ENCODE measurements at places on chromosomes 3 and 15.

DNA sequence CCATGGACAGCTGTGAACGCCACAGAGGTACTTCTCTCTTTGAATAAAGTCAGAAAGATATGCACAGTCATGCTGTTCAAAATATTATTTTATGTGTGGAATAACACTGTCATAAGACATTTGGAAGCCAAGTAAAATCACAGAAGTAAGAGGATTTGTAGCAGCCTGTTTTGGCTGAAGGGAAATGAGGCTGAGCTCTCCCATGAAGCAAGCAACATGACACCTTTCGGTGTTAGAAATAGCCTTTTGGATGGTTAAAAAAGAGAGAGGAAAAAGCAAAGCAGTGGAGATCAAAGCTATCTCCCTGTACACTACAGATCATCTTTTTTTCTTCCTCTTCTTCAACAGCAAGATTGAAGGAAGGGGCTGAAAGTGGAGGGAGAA lies 755.3 kb downstream of the ROBO1 start:
- DNase-seq = no peak

- DNase-seq = no peak
Observed at GRCh38 chr3:112682361-112682760, 41.4 kb upstream of the CCDC80 start.

GRCh38 chr15:65833501-65834205 lies 35.6 kb upstream of the RAB11A start:
- no peak for DNase-seq

GRCh38 chr3:188034989-188035388 lies 119.0 kb upstream of the LPP start:
- no peak for DNase-seq

DNA sequence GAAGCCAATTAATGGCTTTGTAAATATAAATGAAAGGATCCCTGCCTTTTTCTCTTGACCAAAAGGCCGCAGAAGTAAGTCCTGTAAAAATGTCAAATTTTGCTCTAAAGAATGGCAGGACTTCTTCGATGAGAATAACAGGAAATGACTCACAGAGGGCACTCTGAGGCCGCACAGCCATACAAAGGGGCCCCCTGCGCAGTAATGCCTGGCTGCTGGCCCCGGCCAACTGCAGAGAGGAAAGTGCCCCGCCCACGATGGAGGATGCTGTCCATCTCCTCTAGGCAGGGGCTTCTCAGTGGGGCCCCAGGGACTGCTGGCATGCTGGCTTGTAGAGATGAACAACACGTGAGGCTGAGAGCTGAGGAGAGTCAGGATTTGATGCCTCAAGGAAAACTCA lies 18.1 kb upstream of the SCN10A start:
- DNase-seq = no peak

DNA sequence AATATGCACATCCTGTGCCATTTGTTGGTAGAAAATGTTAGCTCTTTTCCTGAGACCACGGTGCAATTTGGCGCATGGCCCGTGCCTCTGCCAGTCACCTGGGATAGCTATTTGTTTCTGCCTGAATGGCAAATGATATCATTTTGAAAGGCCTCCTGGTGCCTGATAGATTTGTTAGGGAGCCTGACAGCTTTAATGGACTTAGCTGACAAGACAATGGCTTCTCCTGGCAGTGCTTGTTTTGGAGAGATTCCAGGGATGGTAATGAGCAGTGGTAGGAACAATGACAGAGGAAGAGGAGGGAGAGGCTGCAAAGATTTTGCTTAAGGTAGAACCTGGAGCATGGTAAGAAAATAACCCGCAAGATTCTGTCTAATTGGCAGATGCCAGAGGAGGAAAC lies 268.5 kb downstream of the CLSTN2 start:
- no peak for DNase-seq

DNA sequence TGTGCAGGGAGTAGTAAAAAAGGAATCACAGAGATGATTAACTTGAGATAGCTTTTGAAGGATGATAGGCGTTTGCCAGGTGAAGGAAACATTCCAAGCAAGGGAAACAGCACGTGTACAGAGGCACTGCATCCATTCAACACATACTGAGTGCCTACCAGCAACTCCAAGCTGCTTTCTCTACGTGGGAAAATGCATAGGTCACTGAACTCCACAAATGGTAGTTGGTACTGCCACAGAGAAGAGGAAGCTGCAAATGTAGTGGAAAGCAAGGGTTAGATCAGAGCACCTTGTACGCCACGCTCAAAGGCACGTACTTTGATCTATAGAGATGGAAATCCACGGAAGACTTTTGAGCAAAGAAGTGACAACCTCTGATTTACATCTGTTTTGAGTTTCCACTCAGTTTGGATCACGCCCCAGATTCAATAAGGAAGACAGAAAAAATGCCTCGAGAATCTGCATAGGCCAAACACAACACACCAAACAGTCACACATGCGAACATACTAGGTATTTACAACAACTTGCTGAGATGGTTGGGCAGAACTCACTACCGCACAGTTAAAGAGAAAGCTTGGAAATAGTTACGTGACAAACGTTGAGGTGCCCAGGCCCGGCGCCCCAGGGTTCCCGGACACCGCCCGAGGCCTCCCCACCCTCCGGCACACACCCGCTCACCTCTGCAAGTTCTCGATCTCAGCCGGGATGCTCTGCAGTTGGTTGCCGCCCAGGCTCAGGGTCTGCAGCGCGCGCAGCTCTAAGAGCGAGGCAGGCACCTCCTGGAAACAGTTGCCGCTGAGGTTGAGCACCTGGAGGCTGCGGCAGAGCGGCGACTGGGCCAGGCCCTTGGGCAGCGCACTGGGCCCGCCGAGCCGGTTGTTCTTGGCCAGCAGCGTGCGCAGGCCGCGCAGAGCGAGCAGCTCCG lies 826 bp downstream of the LRRC58 start:
- peak; percentile 63 for DNase-seq

DNA sequence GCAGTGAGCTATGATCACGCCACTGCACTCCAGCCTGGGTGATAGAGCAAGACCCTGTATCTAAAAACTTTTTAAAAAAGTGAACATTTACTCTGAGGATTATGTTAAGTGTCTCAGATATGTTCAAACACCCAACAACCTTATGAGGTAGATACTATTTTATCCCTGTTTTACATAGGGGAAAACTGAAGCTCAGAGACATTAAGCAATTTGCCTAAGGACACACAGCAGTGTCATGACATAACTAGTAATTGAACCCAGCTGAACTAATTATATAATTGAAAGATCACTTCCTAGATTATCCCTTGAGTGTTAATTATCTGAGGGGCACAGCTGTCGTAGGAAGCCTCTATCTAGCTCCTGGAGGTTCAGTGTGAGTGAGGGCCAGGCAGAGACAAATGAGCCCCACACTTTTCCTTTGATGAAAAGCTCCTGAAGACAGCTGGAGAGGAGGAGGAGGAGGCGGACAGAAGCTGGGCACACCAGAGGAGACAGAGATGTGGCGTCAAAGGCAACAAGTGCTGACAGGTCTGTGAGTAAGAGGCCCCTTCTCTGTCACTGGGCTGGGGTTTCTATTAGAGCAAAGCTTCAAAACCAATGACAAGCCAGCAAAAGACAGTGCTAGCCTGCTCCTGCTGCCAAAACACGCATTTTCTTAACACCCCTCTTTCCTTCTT lies 20.5 kb downstream of the TRH start:
- DNase-seq = no peak

GRCh38 chr15:40755812-40756208 lies 756 bp upstream of the RMDN3 start:
- DNase-seq = no peak
